ENCODE measurements at places on chromosomes 12 and 14.

GRCh38 chr14:63899953-63900352 lies 47.1 kb downstream of the SYNE2 start:
- no peak for DNase-seq

DNA sequence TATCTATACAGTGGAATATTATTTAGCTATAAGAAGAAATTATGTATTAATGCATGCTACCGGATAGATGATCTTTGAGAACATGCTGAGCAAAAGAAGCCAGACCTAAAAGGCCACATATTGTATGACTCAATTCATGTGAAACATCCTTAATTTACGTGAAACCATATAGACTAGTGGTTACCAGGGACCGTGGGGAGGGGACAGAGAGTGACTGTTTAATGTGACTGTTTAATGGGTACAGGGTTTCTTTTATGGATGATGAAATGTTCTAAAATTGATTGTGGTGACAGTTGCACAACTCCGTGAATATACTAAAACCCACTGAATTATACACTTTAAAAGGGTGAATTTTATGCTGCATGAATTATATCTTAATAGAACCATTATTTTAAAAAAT lies 8.5 kb upstream of the BCL7A start:
- no peak for DNase-seq

GRCh38 chr14:99430491-99430890 lies 50.2 kb downstream of the SETD3 start:
- no peak for DNase-seq

DNA sequence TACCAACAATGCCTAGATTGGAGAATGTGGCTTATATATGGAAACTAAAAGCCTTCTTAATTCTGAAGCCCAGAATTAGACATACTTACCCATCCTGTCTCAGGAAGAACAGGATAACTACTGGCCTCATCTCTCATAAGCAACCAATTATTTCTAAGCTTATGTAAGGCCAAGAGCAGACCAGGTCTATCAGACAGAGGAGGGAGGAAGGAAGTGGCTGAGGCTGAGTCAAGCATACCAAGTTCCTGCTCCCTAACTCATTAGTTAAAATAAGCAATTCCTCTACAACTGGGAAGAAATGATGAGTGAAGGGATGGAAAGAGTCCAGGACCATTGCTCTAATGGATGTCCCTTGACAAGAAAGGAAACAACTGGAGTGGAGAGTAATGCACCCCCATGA lies 27.0 kb upstream of the INSM2 start:
- peak; percentile 42 for DNase-seq

DNA sequence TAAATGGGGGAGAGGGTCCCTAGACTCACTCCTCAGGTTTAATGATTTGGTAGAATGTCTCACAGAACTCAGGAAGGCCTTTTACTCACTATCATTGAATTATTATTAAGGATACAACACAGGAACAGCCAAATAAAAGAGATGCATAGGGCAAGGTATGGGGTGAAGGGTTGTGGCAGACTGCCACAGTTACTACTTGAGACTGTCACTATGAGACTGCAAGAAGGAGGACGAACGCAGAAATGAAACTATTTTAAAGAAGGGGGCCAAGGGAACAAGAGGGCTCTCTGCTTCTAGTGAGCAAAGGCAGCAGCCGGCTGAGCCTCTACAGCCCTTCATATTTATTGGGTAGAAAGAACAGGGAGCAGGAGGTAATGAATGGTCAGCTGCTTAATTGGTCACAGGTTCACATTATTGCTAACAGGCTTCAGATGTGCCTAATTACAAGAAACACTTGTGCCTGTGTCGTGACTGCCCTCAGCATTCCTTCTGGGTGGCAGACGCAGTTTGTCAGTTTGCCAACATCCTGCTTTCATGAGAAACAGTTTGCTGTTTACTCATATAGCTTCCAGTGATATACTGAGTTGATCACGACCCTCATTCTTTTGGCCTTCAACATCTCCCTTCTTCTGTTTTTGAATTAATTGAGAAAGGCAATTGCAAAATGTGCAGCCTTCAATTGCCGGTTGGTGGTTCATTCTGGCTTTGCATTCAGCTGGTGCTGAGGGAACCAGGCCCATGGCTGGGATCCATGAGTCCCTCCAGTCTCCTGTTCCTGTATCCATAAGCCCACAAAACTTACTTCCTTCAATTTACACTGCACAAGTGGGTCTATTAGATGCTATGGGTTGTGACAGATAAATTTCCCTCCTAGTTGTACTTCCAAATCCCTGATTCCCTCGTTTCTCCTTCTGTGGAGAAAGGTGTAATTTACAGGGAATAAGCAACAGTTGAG lies 82.8 kb upstream of the PLEKHG7 start:
- DNase-seq: no peak

DNA sequence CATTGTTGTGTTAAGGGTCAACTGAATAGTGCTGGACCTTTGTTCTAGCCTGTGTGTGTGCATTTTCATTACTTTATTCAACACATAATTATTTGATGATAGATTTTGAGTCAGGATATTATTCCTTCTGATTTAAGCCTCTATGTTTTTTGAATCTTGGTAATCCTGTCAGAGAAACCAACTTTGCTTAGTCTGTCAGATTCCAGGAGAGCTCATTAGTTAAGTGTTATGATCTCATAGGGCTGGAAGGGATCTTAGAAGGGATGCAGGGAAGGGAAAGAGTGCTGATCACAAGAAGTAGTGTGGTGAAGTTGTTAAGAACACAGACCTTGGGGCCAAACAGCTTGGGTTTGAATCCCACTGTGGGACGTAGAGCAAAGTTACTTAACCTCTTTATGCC lies 52.9 kb downstream of the SCN8A start:
- peak; percentile 28 for DNase-seq

GRCh38 chr12:79897617-79898016 lies 37.3 kb downstream of the PPP1R12A start:
- DNase-seq: peak; percentile 38
